ENCODE measurements at places on chromosomes 3 and 15.

DNA sequence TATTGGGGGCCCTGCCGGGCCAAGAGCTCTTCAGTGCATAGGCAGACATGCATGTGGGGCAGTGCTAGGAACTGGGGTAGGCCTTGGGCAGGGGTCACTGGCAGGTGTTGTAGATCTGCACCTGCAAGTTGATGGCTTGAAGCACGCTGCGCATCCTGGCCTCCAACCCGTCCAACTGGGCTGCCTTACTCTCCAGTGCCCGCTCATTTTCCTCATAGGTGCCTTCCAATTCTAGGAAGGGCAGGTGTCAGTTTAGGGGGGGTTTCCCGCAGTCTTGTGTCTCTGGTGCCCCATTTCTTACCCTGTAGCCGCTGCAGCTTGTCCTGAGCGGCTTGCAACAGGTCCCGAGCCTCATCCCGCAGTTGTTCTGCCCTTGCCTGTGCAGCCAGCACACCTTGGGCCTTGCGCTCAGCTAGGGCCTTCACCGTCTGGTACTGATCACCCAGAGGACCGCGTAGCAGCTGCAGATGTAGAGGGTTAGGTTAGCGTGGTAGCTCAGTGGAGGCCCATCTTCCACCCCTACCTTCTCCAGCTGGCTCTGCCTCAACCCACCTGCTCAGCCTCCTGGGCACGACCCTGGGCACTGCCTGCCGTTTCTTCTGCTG, 611 bp upstream of the USP19 start:
- DNase-seq: no peak

DNA sequence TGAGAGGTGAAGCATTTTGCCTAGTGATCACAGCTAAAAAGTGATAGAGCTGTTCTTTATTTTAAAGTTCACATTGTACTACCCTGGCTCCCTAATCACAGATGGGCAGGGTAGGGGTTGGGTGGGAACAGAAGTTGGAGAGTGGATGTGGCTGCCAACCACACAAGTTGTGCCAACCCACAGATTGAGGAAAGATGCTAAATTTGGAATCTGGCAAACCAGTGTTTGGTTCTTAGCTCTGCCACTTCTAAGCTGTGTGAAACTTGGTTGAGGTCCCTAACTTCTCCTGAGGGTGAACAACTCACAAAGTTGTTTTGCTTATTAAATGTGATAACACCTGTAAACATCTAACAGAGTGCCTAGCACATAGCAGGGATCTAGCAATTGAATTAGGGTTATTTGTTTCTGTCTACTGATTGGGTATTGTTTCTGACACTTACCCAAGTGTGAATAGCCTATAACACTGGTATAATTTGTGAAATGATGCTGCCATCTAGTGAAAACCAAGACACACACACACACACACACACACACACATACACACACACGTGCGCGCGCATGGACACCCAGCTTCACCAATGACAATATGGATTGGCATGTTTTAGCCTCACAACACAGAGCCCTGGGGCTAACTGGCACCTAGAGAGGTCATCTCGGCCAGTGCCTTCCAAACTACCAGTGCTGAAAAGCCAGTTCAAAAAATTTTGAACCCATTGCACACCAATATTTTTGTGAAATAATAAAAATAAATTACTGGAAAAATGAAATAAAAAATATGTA, 25.3 kb downstream of the ADGRG7 start:
- no peak for DNase-seq

GRCh38 chr3:14146381-14147065, 21.7 kb downstream of the TMEM43 start:
- DNase-seq: no peak

- DNase-seq: no peak
Observed at GRCh38 chr3:129014148-129014547, 13.0 kb downstream of the EFCC1 start.

GRCh38 chr3:38151667-38152265, 13.3 kb downstream of the MYD88 start:
- no peak for DNase-seq

- no peak for DNase-seq
Observed at GRCh38 chr3:2246873-2247648, 148.4 kb downstream of the CNTN4 start.

DNA sequence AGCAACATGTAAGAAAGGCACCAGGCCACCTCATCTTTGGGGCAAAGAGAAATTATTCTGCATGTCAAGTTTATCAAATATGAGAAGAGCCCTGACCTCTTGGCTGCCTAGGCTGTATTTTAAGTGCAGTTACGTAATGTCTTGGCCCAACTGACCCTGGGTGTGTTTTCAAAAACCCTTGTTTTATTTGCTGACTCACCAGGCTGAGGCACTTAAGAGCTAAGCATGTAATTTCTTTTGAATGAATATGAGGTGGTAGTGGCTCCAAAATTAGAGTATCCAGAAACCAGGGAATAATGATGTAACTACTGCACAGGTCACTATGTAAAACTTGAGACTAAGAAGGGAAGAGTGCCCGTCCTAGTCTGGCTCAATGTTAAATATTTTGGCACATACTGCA, 24.3 kb downstream of the PGPEP1L start:
- no peak for DNase-seq

- DNase-seq: no peak
Observed at GRCh38 chr3:195111319-195111705, 159.6 kb downstream of the XXYLT1 start.

DNA sequence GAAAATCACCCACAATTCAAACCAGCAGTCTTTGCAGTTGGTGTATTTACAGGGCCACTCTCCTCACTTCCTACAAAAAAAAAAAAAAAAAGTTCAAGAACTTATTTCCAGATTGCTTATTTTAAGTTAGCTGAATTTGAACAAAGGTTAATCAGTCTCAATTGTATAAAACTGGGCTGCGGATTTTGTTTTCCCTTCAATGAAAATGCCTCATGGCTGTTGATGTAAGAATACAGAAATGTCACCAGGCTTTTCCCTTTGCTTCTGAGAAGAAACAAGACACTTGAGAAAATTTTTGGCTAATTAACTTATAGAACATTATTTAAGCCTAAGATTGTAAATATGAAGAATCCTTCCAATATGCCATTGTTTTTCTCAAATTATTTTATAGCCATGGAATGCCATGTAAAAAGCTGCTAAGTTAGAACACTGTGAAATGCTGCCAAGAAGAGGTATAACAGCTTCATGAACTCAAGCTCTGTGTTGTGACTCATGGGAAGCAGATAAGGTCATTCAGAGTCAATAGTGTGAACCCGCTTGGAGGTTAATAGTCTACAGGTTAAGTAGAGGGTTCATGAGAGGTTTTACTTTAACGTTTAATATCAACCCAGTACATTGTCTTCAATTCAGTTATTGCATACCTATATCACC, 84.3 kb upstream of the ABI3BP start:
- no peak for DNase-seq

DNA sequence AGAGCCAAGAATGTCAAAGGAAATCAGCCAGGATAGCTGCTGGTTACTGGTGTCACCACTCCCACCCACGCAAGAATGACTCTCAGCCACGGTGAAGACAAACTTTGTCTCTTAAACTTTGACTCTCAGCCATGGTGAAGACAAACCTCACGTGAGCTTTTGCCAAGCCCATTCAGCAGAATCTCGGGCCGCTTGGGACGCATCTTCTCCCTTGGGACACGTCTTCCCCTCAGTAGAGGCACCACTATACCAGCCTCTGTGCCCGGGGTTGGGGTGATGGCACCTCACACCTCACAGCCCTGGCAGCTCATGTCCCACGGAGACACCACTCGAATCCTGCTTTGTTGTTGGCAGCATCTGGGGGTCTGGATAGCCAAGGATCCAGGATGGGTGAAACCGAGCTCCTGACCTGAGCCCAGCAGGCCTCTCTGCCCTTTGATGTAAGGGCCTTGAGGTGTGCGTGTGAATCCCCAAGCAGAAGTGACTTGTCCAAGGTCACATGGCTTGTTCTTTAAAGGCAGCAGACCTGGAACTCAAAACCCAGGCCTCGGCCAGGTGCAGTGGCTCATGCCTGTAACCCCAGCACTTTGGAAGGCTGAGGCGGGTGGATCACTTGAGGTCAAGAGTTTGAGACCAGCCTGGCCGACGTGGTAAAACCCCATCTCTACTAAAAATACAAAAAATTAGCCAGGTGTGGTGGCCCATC, 21.8 kb downstream of the RBPMS2 start:
- DNase-seq: no peak

- DNase-seq: no peak
Observed at GRCh38 chr3:134075846-134076245, 46.1 kb upstream of the SLCO2A1 start.

GRCh38 chr15:33623010-33623409, 312.2 kb downstream of the RYR3 start:
- DNase-seq: no peak

- DNase-seq: no peak
Observed at GRCh38 chr3:78050276-78051065, 1010.6 kb downstream of the ROBO2 start.

DNA sequence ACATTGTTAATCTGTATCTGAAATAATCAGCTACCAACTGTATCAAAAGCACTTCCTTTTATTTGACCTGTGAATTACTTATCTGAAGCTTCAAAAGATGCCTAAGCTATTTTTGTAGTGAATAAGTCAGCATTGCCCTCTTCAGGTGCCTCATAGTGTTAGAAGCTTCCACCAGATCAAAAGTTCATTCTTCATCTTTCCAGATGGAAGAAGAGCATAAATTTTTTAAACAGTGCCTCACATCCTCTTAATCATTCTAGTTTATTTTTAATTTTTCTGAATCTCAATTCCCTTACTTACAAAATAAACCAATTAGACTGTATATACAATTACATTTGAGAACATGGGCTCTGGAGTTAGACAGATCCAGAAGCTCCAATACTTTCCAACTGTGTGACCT, 65.0 kb downstream of the MYO5A start:
- DNase-seq: no peak

DNA sequence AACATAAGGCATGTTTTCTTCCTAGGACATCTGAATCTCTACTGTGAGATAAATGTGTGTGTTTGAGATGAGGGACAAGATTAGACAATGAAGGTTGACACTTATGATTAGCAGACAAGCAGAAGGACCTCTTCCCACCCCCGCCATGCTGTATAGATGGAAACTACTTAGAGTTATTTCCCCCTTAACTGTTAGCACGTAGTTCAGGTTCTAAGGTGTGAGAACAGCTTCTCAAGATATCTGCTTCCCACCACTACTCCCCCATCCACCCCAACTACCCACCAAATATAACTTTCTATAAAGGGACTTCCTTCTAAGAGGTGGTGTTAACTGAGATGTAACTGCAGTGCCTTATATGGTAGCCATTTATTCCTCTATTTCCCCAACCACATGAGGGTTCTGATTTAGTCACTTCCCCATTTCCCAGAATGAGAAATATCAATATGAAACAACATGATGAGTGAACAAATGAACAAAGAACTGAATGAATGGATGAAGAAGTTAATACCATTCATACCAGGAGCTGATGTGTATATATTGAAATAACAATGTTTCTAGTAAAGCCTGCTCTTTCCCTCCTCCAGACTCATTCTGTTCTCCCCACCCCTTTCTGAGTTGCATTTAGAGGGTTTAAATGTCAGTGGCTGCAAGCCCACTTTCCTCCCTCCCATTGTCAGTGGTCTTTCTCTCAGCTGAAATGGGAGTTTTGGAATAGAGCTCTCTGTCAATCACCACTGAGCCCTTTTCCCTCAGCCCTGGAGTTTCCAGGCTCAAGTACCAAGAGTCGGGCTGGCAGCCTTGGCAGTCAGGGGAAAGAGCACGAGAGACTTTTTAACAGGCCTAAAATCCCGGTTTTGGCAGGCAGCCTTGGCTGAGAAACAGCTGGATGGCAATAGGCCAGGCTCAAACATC, 7.7 kb upstream of the RFTN1 start:
- DNase-seq: no peak

DNA sequence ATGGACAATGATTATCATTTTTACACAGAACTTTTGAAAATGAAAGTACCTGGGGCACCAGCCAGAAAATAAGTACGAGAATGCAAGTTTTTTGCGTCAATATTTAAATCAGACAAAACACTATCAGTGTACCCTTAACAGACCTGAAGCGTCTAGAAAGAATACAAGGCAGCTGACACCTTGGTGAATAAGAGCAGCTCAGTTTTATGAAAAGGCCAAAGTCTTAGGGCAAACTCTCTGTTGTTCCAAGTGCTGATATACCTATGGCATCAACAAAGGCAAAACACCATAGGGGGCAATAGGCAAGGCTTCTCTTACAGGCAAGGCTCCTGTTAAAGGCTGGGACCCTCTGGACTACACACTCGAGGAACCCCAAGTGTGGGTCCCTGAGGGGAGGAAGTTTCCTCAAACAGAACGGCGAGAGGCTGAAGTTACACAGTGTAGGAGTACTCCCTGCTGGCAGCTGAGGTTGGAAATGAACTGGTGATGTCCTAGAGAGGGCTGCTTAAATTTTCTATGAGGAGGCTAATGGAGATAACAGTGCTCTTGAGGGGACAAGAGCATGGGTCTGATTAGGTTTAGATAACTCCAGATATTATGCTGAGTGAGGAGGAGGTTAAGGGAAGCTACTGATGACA, 291.0 kb downstream of the TIGIT start:
- DNase-seq: no peak

GRCh38 chr15:63504979-63505841, 817 bp downstream of the USP3 start:
- no peak for DNase-seq

- peak; percentile 97 for DNase-seq
Observed at GRCh38 chr3:58305882-58306711, at the start of the genes HTD2 and RPP14. Gene HTD2, plus strand, starts transcription at chr3:58306520. Its CDS starts 11,094 bp downstream, at chr3:58317614. Gene RPP14, plus strand, starts transcription at chr3:58306245. Its CDS starts 4,085 bp downstream, at chr3:58310330.

- no peak for DNase-seq
Observed at GRCh38 chr3:72434296-72434695, 413.9 kb downstream of the SHQ1 start.

DNA sequence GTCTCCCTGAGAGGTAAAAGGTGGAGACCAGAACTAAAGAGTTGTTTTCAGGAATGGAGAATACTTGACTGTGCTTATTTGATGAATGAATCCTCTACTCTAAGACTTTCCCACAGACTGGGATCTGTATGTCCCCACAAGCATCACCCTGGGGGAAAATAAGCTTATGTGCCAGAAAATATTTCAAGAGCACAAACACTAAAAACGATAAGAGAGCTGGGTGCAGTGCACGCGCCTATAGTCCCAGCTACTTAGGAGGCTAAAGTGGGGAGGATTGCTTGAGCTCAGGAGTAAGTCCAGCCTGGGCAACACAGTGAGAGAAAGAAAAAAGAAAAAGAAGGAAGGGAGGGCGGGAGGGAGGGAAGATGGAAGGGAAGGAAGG, 150.7 kb downstream of the ADAM10 start:
- no peak for DNase-seq

DNA sequence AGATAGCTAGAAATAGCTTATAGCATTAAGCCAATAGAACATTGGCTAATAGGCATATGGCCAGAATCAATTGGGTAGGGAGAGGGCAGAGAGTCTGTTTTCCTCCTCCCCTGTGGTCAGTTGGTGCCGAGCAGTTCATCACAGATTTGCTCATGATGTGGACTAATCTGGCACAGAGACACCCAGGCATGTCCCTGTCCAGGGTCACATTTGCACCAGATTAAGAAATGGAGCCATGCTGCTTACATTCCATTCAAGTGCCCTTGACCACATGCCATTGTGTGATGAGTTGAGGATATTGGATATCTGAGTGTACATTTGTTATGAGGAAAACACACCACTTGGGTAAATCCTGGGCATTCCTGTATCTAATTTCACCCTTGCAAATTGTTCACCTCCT, 53.4 kb downstream of the USP13 start:
- no peak for DNase-seq

- no peak for DNase-seq
Observed at GRCh38 chr3:19888428-19889152, 45.4 kb downstream of the EFHB start.

- no peak for DNase-seq
Observed at GRCh38 chr3:40631341-40631995, 106.7 kb downstream of the ZNF621 start.
